Gastroesophageal sphincter (tissue), 4 donors: ENCODE measurements at places on chromosomes 13 and 19.

GRCh38 chr19:39410017-39410830 is 2.2 kb upstream of the PLEKHG2 start:
- ATAC-seq: peak; percentile 21

GRCh38 chr13:95236774-95237173 is 64.5 kb downstream of the ABCC4 start:
- no peak for ATAC-seq

DNA sequence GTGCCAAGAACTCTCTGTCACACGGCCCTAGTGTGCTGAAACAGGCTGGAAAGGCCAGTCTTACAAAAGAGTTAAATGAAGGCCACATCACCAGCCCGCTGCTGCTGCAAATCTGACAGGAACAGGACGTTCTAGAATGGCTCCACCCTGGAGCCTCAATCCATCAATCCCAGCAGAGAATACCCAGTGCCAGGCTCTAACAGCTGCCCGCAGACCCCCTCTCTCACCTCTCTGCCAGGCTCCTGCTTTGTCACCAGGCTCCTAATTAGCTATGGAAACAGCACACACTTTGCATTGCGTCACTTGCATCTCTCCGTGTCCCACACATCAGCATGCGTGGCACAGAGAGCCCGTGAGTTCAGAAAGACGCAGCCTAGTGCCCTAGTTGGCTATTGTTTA is 314.1 kb downstream of the FOXO1 start:
- peak; percentile 88 for ATAC-seq

GRCh38 chr19:55373306-55373992 is 3.2 kb upstream of the TMEM190 start:
- ATAC-seq: no peak

DNA sequence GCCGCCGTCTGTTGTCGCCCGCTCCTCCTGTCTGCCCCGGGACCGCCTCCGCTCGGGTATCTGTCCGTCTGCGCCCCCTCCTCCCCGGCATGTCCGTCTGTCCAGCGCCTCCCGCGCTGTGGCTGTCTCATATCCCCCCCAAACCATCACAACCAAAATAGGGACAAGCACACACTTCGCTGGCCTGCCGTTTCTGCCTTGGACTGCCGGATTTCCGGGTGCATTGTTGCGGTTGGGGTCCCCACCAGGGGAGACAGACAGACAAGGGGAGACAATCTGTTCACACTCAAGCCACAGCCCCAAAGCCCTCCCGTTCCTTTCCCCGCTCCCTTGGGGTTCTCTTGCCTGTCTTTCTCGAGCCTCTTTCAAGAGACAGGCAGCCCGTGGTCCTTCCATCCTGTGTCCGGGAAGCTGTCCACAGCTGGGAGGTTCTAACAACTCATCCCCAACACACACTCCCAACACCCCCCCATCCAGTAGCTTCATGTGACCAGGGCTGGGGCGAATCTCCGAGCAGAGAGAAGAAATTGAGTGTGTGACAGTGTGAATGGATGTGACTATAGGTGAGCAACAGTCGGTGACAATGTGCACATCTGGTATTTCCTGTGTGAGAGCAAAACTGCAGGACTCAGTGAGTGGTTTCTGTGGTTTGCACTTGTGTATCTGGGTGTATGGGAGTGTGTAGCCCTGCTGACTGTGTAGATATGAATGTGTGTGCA is 16.5 kb upstream of the FOSB start:
- peak; percentile 20 for ATAC-seq

GRCh38 chr19:49056101-49056901 is 1.2 kb downstream of the CGB7 start:
- ATAC-seq: peak; percentile 85

GRCh38 chr19:50381881-50382729 is 2.0 kb upstream of the POLD1 start:
- ATAC-seq: no peak

DNA sequence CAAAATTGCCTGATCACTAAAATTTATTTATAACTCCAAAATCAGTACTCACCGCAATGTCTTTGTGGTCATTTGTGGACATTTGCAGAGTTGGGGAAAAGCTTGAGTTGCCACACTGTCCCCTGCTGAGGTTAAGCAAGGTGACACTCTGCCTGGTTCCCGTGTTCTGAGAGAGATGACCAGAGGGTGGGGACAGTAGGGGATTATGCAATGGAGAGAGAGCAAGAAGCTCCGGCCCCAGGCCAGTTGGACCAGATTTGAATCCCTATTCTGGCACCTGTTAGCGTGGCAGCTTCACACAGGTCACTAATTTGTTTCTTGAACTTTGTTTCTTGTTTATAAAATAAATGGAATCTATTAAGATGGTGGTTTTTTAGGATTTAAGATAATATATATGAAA is 17.8 kb downstream of the ERCC5 start:
- peak; percentile 41 for ATAC-seq

DNA sequence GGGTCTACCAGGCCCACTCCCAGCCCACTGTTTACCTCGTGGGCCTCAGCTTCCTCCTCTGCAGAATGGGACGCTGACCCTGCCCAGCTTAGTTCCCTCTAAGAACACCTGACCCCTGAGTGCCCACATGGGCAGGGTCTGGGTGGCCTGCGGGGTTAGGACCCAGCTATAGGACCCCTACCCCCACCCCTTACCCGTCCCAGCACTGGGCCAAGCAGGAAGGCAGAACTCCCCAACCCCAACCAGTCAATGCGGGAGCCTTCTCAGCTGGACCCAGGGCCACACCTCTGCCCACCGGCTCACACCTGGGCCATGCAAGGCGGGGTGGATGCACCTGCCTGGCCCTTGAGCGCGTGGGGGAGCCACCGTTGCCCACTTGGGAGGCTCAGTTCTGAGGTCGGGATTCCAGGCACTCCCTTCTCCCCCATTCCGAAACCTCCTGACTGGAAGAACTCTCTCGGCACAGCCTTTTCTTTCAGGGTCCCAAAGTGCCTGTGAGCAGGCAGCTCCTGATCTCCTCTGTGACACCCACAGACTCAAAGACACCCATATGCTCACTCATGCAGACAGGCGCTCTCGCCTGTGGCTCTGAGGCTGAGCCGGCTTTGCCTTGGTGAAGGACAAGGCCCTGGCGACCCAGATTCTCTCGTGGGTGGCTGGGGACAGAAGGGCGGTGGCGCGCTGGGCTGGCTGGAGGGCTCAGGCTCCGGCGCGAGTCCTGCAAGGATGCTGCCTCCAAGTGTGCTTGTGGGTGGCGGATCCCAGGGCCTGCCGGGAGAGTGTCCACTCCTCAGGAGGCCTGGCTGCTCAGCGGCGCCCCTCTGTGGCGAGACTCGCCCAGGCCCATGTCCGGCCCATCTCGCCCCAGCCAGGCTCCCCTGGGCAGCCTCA is 27.9 kb upstream of the PARP4 start:
- no peak for ATAC-seq

- ATAC-seq: no peak
Measured at GRCh38 chr19:3464587-3465235, 15.6 kb downstream of the SMIM24 start.

DNA sequence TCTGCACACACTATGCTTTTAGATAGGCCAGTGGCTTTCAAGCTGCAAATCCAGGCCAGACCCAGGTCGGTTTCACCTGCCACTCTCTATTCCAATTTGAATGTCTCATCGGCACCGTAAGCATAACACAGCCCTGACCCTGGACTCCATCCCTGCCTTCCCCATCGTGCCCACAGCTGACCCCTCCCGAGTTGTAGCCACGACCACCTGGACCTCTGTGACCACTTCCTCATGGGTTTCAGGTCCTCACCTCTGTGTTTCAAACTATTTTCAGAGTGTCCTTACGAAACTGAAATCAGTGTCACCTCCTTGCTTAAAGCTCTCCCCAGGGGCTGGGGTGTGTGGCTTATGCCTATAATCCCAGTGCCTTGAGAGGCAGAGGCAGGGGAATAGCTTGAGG is 9.0 kb upstream of the HSH2D start:
- ATAC-seq: no peak

DNA sequence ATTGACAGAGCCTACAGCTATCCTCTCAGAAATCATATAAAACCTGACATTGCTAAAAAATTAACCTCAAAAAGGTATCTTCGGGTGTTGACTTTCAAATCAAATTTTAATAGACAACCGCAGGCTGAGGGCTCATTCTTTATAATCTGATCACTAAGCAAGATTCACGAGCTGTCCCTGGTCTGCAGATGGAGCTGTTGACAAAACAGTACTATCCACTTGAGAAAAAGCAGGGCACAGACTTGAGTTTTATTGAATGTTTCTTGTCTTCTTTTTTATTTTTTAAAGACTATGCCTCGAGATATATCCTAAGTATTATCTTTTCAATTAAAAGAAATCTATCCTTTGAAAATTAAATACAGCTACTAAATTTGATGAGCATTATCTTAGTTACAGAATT is 540.5 kb downstream of the PCDH9 start:
- ATAC-seq: no peak

- ATAC-seq: no peak
Measured at GRCh38 chr19:51103926-51104341, 4.3 kb downstream of the CTU1 start.

DNA sequence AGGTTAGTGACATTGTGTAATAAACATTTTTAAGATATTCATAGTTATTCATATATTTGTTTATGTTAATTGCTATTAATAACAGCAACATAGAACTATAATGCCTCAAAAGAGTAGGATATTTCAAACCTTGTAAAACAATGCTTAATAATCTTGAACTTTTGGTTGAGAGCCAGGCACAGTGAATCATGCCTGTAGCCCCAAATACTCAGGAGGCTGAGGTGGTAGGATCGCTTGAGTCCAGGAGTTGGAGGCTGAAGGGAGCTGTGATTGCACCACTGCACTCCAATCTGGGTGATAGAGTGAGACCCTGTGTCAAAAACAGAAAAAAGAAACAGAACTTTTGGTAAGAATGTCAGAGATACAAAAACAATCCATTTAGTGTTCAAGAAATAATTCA is 213.9 kb upstream of the SLITRK1 start:
- ATAC-seq: no peak

- peak; percentile 51 for ATAC-seq
Measured at GRCh38 chr13:113437408-113438010, 15.8 kb downstream of the ADPRHL1 start.

DNA sequence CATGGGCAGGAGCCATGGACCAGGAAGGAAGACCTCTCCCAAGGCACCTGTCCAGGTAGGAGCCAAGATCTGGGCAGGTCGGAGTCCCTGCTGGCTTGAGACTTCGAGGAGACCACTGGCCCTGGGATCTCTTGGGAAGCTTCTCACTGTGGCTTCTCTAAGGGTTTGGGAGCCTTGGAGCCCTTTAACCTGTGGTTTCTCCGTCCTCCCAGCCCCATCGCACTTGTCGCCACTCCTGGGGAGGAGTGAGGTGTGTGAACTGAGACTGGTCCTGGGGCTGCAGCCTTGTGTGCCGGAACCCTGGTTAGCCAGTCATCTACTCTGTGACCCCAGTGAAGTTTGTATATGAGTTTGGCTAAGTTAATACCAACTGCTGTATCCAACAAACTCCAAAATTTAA is 8.2 kb downstream of the ZNF805 start:
- ATAC-seq: no peak

DNA sequence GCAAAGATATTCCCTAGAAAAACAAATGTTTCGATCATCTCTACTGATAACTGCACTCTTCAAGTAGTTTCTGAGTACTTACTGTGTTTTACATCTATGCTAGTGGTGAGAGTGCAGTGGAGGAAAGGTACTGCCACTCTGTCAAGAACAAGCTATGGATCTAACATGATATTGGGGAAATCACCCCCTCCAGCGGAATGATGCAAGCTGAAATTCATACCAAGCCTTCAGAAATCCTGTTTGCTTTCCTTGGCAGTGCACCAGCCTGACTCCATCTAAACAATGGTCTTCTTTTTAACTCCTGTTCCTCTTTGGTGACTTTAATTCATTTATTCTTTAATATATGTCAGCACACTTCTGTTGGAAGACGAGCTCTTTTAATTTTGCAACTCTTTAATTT is 238.0 kb downstream of the PCDH9 start:
- ATAC-seq: no peak

DNA sequence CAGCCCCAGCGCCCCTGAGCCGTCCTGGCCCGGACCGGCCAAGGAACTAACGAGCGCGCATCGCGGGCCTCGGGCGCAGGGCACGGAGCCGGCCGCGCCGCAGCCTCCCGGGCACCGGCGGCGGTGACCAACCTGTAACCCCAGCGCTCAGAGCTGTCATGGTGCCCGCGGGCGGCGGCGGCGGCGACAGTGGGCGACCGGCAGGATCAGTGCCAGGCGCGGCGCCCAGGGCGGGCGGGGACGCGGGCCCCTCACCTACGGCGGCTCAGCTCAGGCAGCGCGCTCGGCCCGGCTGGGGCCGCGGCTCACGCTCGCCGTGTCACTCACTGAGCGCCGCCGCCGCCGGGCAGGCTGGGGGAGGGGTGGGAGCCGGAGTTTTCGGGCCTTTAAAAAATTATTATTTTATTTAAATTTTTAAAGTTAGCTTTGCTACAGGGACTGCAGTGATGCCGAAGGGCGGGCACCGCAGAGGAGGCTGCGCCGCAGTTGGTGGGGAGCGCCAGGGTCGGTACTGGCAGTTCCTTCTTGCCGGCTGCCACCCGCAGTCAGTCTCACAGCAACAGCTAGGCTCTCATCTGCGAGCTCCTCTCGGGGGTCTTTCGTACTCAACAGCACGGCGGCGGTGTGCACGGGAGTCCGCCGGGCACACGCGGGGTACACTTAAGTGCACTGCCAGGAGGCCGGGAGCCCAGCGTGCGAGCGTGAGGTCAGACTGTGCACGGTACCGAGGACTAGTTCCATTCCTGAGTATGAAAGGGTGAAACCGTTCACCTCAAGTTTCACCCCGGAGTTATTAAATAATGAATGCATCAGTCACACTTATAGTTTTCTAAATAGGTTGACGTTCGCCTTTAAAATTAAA is at the start of gene NALCN:
TSS of gene NALCN (minus strand) at position 328 of the 862 bp plus-strand sequence. CDS start 17,382 bp downstream, outside the sequence.
- peak; percentile 65 for ATAC-seq

GRCh38 chr19:2976609-2977000 is 759 bp upstream of the TLE6 start:
- no peak for ATAC-seq

GRCh38 chr19:14476673-14477401 is 1.7 kb upstream of the PTGER1 start:
- peak; percentile 81 for ATAC-seq

GRCh38 chr13:26853323-26853722 is 92.7 kb upstream of the GPR12 start:
- no peak for ATAC-seq

DNA sequence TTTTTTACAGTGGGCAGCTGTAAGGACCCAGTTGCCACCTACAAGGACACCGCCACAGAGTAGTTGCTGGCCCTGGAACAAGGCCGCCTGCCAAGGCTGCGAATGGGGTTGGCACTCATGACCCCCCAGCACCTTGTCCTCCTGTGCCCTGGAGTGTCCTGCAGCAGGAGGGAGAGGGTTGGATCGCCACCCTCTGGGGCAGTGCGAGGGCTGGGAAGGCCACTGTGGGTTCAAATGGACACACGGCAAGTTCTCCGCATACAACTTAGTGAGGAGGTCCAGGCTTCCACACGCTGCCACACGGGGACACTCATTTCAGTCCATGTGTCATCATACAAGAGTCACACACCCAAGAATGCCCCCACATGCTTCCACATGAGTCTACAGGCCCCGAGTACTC is 978 bp downstream of the KLK8 start:
- ATAC-seq: no peak

GRCh38 chr13:77528834-77529500 is 6.5 kb upstream of the SCEL start:
- ATAC-seq: no peak

- no peak for ATAC-seq
Measured at GRCh38 chr19:32246006-32246405, 99.4 kb upstream of the ZNF507 start.

- ATAC-seq: peak; percentile 86
Measured at GRCh38 chr13:61795580-61795979, 379.9 kb upstream of the PCDH20 start.
